NCI-H187 treated with DMSO at 0.1 percent for 48 hours (cell line): ENCODE measurements at places on chromosomes 2 and 18.

- DNase-seq, result no peak
These were observed 50.2 kb downstream of the VWA3B start for GRCh38 chr2:98137196-98137595.

DNA sequence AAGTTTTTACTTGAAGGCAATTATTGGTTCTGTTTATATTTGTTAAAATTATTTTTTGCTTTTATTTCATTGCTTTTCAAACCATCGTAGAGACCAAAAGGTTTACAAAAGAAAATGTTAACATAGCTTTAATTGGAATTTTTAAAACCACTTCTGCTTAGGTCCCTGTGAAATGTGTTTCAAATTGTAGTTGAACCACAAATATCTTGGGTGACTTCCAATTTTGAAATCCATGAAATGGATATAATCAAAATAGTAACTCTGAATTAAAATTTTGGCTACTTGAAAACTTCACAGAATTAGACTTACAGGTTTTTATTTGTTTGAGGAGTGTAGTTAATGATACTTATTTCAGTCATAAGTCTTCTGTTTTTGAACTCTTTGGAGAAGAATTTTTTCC is 3.1 kb upstream of the SPAG16 start:
- DNase-seq, result no peak

GRCh38 chr2:156540706-156541105 is 104.5 kb downstream of the GPD2 start:
- no peak for DNase-seq

DNA sequence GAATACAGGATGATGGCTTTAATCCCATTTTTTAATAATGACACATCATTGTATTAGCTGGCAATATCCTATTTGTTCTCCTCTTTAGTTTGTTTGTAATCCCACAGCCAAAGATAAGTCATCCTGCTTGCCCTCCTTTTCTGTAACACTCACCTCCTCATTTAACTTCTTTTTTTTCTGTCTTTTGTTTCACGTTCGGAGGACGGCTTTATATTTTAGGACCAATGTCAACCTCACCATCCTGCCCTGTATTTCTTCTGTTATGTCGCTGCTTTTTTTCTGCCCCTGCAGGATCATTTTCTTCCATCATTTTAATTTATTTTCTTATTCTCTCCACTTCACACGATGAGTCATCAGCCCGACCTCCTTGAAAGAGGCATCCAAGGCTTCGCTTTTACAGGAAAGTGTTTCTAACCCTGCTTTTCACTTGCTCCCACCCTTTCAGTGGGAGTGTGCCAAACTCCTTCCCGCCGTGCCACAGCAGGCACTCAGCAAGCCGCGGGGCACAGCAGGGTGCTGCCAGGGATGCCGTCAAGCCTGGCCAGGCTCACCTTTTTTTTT is 11.4 kb downstream of the RAB31 start:
- DNase-seq, result no peak

DNA sequence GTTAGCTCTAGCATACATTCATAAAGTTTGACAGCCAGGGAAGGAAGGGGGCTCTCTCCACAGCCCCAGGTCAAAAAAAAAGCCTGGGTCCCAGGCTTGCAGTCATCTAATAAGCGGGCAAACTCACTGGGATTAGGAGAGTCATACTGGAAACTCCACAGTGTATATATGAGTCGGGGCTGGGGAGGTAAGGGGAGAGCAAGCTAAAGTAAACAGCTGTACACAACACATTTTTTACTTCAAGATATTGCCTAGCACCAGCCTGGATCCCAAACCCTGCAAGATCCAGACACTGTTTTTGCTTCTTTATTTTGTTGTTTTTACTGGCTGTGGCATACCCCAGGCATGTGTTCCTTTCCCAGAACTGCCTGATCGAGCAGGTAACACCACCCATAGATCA is 291.3 kb upstream of the TANK start:
- no peak for DNase-seq

DNA sequence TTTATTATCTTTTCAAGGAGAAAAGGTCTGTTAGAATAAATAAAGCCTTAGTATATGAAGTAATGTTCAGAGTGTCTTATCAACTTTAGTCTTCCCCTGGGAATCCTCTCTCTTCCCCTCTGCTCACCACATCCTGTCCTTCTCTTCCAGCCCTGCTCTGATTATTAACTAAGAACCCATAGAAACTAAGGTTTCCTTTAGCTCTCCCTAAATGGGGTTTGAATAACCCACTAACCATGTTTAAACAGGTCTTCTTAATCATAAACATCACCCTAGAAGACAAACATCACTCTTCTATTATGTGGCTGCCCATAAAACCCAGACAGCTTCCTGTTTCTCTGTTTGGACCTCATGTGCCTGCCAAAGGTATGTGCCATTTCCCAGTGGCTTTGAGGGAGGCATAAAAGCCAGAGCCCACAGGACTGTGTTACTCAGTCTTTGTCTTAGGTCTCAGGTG is 50.1 kb downstream of the SLC14A1 start:
- DNase-seq, result no peak

DNA sequence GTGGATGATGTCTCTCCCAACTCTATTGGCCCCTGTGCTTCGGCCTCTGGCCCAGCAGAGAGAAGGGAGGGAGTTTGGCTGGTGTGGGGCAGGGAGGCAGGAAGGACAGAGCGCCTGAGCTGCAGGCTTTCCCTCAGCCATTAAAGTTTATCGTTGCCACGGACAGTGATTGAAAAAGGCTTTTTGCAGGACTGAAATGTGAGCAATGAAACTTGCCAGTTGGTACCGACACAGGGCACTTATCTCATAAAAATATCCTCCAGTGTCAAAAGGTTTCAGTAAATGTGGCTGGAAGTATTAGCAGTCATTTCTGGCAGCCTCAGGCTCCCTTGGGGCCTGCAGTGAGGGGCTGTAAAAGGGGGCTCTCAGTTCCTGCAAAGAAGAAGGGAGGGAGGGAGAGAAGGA is 169.2 kb downstream of the GLI2 start:
- no peak for DNase-seq

GRCh38 chr2:184192649-184193048 is 405.7 kb upstream of the ZNF804A start:
- no peak for DNase-seq

- DNase-seq, result no peak
These were observed 79.2 kb upstream of the PAPOLG start for GRCh38 chr2:60676706-60677330.

DNA sequence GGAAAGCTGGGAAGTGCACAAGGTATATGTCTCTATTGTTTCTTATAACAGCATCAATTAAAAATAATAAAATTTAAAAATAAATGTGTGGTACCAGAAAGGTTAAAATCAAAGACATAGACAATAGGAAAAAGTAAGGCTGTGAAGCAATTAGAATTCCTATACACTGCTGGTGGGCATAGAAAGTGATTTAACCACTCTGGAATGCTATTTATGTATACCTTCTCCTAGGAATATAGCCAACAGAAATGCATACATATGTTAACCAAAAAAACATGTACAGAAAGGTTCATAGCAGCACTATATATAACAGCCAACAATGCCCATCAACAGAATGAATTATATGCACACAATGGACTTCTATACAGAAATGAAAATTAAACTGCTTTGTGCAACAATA is 43.0 kb downstream of the WDSUB1 start:
- DNase-seq, result no peak

- DNase-seq, result no peak
These were observed 575.5 kb downstream of the LRRTM4 start for GRCh38 chr2:76946631-76947145.

DNA sequence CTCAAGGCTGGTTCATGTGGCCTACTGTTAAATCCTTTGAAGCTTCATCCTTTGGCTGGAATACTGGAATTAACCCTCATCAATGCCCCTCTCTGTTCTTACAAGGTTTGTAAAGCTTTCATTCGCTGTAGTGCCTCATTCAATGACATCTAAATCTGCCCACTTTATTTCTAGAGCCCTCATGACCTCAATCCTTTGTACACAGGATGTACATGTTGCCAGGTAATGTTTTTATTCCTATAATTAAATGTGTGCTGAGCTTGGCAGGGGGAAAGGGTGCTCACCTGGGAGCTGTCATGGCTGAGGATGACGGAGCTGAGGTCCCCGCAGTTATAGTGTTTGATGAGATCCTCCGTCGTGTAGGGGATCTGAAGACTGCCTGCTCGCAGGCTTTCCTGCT is 39.3 kb downstream of the TRABD2A start:
- DNase-seq, result no peak

- no peak for DNase-seq
These were observed 59.7 kb downstream of the INPP5D start for GRCh38 chr2:233119806-233120205.

DNA sequence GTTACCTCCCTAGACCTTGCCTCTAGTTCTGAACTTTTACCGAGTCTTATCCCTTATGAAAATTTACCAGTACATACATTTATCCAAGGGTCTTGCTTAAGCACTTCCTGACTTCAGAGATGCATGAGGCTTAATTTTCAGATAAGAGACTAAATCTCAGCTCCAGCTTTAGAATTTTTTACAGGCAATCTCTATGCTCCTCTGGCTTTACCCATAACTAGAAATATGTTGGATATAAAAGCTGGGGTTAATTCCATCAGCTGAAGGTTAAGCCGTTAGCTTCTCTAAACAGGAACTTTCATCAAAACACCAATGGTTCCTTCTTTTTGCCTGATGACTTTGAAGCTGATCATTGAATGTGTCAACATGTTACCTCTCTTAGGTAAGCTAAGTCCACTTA is 205.1 kb downstream of the GCA start:
- no peak for DNase-seq
